ENCODE measurements at places on chromosomes 5 and 9.

- no peak for DNase-seq
Observed at GRCh38 chr9:119284118-119284517, 85.1 kb downstream of the BRINP1 start.

DNA sequence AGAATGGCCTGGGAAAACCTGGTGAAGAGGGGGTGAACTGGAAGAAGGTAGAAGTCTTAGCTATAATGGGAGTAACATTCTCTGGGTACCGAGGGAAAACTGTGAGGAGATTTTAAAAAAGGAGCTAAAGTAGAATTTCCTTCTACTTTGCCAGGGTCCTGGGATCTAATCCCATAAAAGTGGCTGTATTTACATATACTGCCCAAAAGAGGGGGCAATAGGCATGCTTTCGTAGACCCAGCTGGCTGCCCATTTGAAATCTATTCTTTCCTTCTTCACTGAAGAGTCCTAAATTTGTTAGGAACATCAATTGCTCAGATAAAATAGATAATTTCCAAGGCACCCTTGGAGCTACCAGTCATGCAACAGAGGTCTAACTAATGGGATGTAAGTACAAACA lies 159.2 kb downstream of the CDC42SE2 start:
- no peak for DNase-seq

- DNase-seq, result no peak
Observed at GRCh38 chr5:169641253-169641652, 4.2 kb downstream of the DOCK2 start.

DNA sequence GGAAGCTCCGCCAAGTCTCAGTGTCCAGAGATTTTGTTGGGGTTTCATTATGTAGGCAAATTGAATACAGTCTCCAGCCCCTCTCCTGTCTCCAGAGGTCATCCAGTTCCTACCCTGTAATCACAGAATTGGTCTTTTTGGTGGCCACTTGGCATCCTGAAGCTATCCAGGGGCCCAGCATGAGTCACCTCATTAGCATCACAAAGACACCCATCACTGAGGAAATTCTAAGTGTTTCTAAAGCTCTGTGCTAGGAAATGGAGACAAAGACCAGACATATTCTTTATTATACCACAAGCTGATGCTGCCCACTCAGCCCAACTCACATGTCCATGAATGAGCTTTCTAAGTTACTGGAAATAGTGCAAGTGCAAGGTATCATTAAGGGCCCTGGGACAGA lies 229.9 kb downstream of the DOCK8 start:
- DNase-seq, result no peak

DNA sequence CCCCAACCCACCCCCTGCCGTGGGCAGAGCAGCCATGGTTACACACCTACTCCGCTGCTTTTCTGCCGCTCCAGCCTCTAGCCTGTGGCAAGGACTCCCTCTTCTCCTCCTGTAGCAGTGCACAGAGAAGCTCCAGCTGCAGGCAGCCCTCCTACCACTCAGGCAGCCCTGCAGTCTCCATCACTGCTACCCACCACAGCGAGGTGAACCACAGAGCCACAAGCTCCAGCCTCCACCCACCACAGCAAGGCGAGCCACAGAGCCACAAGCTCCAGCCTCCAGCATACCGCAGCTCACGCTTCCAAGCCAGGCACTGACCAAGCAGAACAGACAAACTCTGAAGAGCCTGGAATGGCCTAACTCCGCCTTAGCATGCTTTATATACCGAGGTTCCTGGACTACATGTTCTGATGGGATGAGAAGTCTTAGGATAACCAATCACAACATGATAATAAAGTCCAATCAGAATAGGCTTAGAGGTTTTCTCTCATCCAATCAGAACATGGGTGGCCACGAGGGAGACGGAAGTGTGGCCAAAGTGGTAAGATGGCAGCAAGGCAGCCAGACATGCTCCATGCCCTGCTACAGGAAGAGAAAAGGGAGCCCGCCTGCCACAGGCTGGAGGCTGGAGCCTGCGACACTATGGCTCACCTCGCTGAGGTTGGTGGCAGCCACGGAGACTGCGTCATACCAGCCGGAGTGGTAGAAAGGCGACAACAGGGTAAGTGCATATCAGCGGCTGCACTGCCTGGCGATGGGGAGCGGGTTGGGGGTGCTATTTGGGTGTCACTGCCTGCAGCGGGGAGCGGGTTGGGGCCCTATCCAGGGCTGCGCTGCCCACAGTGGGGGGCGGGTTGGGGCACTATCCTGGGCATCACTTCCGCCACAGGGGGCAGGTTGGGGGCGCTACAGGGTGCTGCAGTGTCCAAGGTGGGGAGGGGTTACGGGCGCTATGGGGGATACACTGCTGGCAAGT lies 75.8 kb upstream of the PCAT7 start:
- DNase-seq, result no peak

DNA sequence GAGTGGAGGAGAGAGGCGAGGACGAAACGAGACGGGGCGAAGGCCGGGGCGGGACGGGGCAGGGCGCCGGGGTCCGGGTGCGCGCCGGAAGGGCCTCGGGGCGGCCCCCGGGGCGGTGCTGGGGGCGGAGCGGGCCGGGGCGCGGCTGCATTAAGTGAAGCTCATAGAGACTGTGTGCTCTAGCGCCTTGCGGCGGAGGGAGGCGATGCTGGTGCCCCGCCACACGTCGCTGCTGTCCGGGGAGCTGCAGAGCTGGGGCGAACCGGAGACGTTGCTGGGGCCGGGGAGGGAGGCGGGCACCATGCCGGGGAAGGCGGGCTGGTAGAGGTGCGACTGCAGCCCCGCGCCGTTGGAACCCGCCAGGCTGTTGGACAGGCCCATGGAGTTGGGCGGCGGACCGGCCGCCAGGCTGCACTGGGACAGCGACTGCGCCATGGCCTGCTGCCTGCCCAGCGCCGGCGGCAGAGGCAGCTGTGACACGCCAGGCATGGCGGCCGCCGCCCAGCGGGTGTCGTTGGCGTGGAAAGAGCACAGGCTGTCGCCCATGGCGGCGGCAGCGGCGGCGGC lies 8.3 kb downstream of the OTP start:
- peak; percentile 40 for DNase-seq

DNA sequence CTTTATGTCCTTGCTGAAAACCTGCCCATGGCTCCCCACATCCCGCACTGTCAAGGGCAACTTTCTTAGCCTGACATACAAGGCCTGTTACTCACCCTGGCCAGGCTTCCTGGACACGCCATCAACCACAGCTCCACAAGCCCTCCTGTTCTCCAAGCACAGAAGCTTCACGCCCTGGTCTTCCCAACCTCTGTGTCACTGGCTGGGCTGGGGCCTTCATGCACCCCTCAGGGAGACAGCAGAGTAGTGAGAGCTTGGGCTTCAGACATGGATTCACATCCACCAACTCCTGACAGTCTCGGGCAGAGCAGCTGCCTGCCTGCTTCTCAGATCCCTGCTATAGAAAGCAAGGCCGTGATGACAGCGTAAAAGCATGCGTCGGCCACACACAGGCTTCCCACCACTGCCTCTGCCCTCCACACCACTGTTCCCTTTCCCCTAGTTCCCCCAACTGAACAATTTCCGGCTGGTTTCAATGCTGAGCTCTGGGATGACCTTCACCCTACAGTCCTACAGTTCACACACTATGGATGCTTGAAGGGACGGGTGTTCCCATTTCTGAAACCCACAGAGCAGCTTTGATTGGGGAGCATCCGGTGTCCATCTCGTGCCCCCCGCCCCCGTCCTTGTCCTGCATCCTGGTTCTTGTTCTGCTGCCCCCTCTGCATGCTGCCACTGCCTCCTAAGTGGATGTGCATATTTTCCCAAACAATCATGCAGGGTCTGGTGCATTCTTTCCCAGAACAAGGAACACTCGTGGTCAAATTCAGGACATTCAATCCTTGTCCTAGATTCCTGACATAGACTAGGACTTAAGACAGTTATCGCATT lies 33.4 kb upstream of the ADAMTS2 start:
- no peak for DNase-seq

DNA sequence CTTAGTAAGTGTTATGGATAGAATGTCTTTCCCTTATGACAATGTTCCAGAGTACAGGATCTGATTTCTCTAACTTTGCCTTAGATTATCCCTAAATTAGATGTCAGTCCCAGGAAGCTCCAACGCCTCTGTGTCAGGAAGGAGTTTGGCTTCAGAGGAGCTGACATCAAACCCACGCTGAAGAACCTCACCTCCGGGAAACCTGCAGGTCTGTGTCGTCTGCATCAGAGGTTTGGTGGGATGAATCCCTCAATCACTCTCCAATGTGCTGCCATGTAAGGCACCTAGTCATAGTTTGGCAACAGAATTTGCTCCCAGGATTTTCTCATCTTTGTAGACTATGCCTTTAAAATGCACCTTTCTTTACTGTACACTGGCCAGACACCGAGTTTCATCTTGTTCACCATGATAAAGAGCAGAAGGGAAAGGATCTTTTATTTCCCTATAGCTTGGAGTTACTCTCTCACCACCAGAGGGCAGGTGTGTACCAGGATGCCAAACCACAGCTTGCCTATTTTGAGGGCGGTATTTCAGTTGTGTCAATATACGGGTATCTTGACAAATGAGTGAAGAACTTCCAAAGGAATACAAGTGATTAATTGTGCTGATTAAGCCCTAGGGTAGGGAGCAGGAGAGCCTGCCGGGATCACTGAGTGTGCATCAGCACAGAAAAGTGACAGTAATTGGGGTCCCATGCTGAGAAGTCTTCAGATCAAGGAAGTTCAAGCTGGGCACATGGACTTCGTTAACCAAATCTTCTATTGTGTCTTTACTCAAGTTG lies 23.4 kb downstream of the MINAR2 start:
- DNase-seq, result peak; percentile 55

GRCh38 chr5:67815455-67816391 lies 399.8 kb upstream of the PIK3R1 start:
- no peak for DNase-seq

DNA sequence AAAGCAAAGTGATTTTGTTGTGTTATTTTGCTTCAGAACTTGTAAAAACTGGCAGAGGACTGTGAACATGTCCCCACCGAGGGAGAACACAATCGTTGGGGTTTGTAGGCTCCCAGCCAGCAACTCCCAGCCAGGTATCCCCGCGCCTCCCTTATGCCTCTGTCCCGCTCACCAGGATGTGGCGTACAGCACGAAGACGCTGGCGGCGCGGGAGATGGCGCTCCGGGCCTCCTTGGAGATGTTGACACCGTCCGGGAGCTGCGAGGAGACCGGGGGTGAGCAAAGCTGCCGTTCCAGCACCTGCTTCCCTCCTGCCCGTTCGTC lies 630 bp downstream of the POLE3 start:
- DNase-seq, result no peak

DNA sequence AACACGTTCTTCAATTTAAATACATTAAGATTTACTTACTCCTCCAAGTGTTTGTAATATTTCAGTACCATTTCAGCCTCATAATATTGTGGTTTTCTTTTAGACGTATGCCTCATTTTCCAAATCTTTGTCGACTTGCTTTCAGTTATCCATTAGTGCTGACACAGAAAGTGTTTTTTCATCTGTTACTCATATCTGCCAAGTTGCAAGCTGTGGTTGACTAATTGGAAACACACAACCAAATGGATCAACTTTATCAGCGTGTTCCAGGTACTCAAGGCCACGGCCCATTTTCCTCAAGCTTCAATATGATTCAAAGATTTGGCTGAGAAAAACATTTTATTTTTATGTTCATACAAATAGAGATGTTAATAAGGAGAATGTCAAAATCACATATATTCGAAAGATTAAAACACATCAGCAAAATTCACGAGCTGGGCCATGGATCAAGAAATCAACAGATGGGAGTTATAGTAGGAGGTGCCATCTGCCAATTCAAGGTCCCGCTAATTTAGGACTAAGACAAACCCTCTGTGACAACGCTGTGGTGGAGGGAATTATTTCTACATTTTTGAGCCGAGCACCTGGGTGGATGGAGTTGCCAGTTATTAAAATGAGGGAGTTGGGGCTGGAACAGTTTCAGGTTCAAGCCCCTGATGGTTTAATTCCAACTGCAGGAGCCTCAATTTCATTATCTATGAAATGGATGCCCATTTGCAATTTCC lies 27.2 kb upstream of the CCNJL start:
- no peak for DNase-seq

DNA sequence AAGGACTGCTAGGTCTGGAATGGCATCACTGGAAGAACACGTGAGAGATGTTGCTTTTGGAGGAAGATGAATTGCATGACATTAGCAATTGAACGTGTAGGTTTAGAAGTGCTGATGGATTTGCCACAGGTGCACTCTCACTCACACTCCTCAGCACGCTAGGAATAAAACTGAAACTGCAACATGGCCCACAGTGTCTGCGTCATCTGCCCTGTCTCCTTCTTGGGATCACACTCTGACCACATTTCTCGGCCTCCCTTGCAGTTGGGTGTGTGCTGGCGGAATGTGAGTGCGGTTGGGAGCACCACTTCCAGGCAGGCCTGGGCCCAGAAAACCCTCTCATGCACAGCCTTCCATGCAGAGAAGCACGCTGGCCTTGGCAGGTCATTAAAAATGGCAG lies 152.8 kb upstream of the LHFPL2 start:
- no peak for DNase-seq

DNA sequence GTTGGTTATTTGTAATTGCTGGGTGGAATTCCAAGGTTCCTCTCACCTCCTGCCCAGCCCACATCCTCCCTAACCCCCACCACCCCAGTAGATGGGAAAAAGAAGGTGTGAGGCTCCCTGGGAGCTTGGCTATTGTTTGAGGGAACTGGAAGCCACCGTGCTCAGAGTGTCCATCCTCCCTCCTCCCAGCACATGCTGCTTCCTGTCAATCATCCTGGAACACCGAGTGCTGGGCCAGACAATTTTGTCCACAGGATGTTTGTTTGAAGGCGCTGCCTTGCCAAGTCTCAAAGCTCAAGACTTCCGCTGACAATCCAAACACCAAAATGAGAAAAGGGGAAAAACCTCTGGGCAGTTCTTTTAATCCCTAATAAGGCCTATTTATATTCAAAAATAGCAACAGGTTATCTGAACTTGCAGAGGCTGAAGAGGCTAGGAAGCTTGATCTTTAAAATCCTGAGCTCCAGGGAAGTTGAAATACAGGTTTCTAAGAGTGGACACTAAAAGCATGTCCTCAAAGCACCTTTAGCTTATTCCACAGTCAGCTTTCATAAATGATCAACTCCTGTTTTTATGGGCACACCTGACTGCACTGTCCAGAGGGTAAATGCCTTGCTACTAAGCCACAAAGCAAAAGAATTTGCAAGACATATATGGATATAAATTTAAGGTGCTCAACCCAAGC lies 286.7 kb downstream of the NFIB start:
- no peak for DNase-seq

- DNase-seq, result peak; percentile 36
Observed at GRCh38 chr5:155943516-155944407, 383.2 kb upstream of the SGCD start.

DNA sequence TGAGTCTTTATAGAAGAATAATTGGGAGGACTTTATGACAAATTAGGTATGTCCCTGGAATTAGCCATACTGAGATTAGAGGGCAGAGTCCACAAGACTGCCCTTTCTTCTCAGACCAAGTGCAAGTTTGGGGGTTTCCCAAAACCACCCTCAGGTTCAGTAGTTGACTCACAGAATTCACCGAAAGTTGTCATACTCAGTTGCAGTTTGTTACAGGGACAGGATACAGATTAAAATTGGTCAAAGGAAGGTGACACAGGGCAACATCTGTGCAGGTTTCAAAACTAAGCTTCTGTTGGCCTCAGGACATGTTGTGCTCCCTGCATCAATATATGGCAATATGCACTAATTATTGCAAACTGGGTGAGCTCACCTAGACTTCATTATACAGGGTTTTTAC lies 3.8 kb downstream of the RANBP17 start:
- no peak for DNase-seq

- DNase-seq, result no peak
Observed at GRCh38 chr9:70092190-70092589, 48.5 kb downstream of the MAMDC2 start.

Measured in CD4-positive, alpha-beta T cell treated with Interleukin-17A for 1 hour (primary cell).